ENCODE measurements at places on chromosomes 5 and 9.

DNA sequence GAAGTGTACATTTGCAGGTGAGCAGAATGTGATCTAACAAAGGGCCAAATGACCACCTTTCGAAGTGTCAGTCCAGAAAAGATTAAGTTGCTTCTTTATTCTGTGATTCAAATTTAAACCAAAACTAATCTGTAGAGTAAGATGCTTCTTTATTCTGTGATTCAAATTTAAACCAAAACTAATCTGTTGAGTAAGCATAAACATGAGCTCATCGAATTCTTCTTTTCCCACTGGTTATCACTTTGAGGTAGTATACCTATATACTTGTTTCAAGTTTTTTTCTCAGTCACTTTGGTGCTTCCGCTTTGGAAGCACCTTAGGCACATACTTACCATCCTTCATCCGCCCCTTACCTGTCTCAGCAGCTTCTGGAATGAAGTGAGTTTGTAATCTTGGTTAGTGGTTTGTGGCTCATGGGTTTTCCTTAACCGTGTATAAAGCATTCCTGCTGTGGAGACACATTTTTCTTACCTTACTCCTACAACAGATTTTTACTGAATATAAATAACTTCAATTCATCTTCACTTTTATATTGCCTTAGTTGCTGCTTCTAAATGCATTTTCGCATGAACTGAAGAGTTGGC lies 40.7 kb upstream of the CTXN3 start:
- DNase-seq, result no peak

DNA sequence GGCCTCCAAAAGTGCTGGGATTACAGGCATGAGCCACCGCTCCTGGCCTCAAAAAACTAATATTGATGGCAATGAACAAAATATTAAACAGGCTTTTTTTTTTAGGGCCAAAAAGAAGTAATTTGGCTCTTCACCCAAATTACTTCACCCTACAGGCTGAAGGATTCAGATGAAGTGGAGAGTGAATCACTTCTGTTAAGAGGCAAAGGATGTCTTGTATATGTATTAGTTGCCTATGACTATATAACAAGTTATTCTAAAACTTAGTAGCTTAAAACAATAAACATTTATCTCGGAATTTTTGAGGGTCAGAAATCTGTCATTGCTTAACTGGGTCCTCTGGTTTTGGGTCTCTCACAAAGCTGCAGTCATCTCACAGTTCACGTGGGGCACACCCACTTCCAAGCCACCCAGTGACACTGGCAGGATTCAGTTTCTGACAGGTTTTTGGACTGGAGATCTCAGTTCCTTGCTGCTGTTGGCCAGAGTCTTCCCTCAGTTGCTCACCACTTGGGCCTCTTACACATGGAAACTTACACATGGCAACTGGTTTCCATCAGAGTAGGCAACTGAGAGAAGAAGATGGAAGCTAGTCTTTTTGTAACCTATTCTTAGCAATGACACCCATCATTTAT lies 66.7 kb downstream of the IQGAP2 start:
- no peak for DNase-seq

DNA sequence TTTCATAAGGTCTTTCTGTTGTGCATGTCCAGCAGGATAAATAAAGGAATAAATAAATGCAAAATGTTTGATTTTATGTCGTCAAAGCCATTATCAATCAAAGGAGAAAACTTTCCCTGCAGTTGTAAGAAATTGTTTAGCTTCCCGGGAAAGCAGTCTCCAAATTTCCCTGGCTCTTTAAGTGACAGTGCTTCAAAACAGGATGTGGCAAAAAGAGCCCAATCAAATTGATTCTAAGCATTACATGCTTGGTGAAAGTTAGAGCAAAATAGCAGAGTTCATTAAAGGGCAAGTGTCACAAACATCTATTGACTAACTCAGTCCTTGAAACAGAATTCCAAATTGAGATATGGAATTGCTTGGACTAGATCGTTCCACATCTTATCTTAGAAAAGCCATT lies 704.1 kb downstream of the PRELID2 start:
- no peak for DNase-seq

- DNase-seq, result no peak
Observed at GRCh38 chr5:56319526-56320181, 86.5 kb upstream of the ANKRD55 start.

DNA sequence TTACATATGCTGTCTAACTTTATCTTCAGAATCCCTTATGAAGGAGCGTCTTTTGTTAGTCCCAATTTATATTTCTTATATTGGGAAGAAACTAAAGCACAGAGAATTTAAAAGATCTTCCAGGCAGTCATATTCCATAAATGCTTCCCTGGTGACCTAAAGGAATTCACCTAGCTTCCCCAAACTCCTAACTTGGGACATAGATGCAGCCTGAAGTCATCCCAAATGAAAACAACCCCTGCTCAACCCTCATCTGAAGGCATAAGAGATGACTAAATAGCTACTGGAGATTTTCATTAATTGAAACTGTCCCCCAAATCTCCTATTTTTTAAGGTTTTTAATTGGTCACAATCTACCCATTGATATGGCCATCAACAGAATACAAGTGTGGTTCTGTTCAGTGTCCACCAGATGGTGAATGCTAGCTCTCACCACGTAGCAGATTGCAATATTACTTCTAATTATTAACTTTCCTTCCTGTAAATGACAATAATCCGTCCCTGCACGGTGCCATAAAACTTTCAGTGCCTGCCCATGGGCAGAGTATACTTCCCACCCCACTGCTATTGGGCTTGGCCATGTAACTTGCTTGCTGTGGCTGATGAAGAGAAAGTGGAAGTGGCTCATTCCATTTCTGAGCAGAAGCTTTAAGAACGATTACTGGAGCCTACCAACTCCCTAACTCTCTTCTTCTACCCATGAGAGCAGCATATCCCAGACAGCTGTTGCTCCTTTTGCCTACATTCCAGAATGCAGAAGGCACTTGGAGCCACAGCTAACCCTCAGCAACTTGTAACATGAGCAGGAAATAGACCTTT lies 18.7 kb downstream of the PRUNE2 start:
- DNase-seq, result no peak

DNA sequence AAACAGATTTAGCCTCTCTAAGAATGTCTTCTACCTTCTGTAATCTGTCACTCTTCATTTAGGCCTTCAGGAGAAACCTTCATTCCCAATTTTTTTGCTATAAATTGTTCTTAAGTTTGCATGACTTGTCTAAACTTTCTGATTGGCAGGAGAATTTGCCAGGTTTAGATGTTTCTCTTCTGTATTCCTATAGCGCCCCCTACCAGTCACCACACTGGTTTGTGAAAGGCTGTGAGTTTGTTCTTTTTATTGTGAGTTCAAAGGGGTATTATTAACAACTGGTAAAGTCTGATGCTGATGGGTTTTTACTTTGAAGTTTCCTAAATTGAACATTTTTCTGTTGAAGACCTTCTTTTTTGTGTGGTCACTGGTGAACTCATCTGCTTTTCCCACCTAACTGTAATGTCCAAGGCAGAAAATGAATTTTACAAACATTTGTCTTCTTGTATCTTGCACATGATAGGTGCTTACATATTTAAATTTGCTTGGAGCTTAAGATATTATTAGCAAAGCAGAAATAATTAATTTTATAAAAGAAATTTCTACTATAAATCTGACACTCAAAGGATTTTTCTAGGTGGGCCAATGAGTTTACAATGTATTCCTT lies 18.4 kb upstream of the F2RL2 start:
- peak; percentile 51 for DNase-seq

- DNase-seq, result no peak
Observed at GRCh38 chr9:95239071-95239470, 78.4 kb downstream of the FANCC start.

DNA sequence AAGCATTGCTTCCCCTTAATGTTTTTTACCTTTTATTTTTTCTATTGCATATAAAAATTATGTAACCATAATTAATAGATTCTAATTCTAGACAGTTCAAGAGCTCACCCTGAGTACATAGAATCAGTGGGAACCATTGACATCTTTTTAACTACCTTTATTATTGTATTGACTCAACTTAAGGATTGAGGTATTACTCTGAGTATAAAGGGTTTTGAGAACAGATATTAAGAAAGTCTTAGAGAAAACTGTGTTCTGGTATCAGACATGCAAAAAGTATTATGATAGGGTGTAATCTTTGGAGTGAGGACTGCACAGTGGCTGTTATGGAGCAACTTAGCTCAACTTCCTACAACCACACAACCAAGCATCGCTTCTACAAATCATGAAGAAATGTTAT lies 8.9 kb downstream of the SPEF2 start:
- no peak for DNase-seq

DNA sequence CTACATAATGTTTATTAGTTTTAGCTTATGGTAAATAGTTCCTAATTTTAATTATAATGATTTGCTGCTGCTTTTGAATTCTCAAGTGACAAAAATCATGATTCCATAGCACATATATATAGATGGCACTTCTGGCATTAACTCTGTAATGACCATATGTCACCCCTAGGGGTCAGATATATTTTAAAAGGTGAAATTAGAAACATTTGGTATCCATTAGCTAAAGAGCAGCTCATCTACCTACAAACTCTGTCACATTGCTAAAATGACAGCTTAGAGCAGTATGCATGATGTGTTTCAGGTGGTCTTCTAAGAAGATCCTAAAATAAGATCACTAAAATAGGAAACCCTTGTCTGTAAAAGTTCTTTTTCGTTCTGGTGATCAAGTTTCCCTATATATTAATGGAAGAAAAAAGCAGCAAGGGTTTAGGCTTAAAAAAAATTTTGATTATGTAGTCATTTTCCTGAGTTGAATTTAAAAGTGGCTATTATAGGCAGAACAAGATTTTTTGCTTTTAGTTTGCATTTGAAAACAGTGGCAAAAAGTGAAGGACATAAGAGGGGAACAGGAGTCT lies 157.7 kb upstream of the POU5F2 start:
- DNase-seq, result no peak

- no peak for DNase-seq
Observed at GRCh38 chr5:175551266-175551665, 72.9 kb downstream of the SFXN1 start.
